ENCODE measurements at places on chromosomes 13 and 19. TPM values are rescaled to one million over a fixed set of nuclear protein-coding genes. Genes with fewer than 3 reads are reported as not detected.

DNA sequence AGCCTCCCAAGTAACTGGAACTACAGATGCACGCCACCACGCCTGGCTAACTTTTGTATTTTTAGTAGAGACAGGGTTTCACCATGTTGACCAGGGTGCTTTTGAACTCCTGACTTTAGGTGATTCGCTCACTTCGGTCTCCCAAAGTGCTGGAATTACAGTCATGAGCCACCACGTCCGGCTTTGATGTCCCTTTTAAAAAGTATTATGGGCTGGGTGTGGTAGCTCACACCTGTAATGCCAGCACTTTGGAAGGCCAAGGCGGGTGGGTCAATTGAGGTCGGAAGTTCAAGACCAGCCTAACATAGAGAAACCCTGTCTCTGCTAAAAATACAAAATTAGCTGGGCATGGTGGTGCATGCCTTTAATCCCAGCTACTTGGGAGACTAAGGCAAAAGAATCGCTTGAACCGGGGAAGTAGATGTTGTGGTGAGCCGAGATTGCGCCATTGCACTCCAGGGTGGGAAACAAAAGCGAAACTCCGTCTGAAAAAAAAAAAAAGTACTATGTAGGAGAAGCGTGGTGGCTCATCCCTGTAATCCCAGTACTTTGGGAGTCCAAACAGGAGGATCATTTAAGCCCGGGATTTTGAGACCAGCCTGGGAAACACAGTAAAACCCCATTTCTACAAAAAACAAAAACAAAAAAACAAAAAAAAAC lies 22.8 kb upstream of the ERVV-1 start:
- no peak for DNase-seq

GRCh38 chr19:18495204-18495911 lies 26.5 kb downstream of the ELL start:
- DNase-seq: no peak

The KIR3DL1 gene
- not detected for total RNA-seq

DNA sequence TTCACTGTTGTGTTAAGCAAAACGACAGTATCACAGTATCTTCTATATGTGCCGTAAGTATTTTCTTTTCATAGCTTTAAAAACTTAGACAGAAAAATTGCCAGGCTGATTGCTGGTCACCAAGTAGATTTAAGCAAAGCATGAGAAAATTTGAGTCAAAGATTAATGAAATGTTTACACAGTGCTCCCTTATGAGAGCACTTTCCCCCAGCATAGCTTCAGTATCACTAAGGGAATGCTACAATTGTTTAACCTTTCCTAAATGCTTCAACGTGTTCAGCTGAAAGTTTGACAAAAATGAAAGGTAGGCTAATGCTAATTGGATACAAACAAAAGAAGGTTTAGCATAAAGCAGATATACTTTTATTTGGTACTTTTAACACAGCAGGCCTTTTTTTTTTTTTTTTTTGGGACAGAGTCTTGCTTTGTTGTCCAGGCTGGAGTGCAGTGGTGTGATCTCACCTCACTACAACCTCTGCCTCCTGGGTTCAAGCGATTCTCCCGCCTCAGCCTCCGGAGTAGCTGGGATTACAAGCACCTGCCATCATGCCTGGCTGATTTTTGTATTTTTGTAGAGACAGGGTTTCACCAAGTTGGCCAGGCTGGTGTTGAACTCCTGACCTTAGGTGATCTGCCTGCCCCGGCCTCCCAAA lies 23.4 kb downstream of the PCCA start:
- no peak for DNase-seq

DNA sequence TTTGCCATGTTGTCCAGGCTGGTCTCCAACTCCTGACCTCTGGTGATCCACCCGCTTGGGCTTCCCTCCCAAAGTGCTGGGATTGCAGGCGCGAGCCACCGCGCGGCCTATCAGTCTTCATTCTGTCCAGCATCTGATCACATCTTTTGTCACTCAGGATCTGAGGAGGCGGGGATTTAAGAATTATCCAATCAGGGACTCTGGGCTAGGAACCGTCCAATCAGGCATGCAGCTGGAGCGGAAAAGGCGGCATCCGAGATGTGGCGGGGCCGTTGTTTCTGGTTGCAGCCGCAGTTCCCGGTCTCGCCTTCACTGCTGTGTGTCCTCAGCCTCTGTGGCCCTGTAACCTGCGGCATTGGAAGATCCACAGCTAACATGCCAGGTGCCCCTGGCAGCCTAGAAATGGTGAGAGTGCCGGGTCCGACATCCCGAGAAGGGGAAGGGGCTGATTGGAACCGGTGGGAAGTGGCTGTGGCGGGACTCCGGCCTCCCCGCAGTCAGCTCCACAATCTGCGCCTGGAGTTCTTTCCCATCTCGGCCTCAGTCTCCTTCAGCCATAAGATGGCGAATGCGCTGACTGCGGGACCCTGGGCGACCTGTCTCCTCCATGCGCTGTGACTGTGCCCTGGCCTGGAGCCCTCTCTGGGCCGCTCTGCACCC lies at the start of gene ZNF729:
ZNF729 (plus strand) TSS at position 291 of the 660 bp plus-strand sequence; CDS start at position 376, 85 bp downstream.
- DNase-seq: no peak

DNA sequence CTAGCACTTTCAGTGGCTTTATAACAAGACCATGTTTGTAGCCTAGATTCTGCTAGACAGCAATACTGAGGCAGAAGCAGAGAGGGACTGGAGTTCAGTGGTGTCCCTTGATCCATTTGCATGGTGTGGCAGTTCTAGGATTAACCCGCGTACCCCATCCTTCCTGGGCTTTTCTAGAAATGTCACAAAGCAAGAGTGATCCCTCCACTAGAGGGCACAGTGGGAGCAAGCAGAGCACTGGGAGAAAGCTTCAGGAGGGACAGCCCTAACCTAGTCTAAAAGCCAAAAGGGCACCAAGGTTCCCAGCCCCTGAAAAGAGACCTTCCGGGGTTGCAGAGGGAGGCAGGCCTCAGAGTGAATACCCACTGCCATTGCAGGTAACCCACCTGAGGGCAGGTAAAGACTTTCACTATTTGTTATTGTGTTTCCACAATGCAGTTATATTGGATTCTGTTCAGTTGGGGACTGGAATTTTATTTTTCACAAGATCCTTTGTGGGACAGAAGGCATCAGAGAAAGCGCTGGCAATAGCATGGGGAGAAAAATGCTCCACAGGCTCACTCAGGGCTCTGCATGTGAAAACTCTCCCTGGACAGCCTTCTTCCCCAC lies 170.6 kb downstream of the FLT1 start:
- peak; percentile 56 for DNase-seq

DNA sequence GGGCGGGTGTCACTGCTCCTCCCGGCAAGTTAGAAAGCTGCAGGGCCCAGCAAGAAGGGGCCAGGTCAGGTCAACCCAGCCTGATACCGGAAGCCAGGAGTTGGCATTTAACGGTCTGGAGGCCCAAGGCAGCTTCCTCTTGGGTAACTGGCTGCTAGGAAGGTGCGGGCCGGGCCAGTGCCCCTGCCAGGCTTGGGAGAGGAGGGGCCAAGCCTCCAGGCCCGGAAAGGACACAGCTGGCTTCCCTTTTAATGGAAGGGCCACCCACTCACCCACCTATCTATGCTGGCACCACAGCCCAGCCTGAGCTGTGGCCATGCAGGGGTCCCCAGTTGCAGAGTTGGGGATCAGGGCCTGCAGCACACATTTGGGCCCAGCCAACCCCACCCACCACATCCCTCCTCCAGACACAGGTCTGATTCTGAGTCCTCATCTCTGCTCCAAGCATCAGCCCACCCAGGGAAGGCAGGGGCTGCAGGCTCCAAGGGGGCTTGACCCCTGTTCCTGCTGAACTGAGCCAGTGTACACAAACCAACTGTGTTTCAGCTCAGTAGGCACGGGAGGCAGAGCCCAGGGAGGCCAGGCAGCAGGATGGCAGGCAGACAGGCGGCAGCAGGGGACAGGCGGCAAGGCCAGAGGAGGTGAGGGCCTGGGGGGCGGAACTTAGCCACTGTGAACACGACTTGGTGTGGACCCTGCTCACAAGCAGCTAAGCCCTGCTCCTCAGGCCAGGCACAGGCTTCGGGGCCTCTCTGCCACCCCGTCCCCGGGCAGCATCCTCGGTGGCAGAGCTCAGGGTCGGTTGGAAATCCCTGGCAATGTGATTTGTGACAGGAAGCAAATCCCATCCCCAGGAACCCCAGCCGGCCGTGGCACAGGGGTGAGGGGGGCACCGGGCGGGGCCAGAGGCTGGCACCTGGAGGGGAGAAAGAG lies 40.8 kb downstream of the ZSWIM4 start:
- DNase-seq: no peak

- DNase-seq: no peak
Observed at GRCh38 chr13:26471807-26472206, 85.7 kb upstream of the WASF3 start.

- peak; percentile 91 for DNase-seq
Observed at GRCh38 chr19:850221-850978, 1.7 kb upstream of the ELANE start.

The FPR3 gene
- total RNA-seq: 1.6 TPM

GRCh38 chr13:106850973-106851650 lies 283.2 kb upstream of the ARGLU1 start:
- no peak for DNase-seq

The ZNF560 gene
- not detected for total RNA-seq

The SIRT6 gene
- total RNA-seq: 11.1 TPM

GRCh38 chr19:49422407-49423070 lies 702 bp downstream of the PTH2 start:
- DNase-seq: no peak

Measured in left lobe of liver (tissue), 2 donors.